SK-N-MC (cell line): ENCODE measurements at places on chromosomes 7 and 10.
A peak's percentile ranks its signal among the peaks of the same experiment; 100 is the strongest.

GRCh38 chr10:83605783-83606630 lies 533.3 kb upstream of the GHITM start:
- DNase-seq = no peak

- no peak for DNase-seq
These were observed 201.7 kb upstream of the ADARB2 start for GRCh38 chr10:1939016-1939415.

GRCh38 chr10:124298891-124299290 lies 119.8 kb downstream of the OAT start:
- DNase-seq = no peak

DNA sequence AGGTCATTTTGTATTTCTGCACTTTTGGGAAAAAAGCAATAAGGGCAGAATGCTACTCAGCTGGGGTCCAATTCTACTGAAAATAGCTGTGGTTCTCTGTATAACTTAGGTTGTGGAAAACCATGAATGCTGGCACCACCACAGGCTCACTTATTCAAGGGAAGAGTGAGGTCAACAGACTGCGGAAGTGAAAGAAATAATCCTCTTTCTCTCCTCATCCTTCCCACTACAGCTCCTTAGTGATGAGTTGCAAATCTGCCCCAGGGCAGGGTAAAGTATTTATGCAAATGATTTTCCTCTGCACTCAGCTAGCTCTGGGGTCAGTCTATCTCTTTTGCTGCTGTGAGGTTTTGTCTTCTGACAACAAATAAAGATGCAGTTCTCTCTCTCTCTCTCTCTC lies 74.1 kb upstream of the PTPRZ1 start:
- DNase-seq = peak; percentile 47

DNA sequence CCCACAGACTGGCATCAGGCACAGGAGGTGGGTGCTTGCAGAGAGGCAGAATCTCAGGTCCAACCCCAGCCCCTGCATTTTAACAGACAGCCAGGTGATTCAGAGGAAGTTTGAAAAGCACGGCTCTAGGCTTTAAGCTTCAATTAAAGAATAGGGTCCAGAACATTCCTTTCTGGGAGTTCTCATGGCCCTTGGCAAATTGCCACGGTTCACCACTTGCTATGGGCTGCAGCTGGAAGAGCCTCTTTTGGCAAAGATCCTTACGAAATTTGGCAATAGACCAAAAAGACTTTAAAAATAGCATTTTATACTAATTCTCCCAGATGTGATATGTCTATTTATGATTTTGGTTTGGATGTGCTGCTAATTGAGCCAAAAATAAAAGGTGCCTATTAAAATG lies 148.1 kb downstream of the ITGA8 start:
- DNase-seq = no peak

DNA sequence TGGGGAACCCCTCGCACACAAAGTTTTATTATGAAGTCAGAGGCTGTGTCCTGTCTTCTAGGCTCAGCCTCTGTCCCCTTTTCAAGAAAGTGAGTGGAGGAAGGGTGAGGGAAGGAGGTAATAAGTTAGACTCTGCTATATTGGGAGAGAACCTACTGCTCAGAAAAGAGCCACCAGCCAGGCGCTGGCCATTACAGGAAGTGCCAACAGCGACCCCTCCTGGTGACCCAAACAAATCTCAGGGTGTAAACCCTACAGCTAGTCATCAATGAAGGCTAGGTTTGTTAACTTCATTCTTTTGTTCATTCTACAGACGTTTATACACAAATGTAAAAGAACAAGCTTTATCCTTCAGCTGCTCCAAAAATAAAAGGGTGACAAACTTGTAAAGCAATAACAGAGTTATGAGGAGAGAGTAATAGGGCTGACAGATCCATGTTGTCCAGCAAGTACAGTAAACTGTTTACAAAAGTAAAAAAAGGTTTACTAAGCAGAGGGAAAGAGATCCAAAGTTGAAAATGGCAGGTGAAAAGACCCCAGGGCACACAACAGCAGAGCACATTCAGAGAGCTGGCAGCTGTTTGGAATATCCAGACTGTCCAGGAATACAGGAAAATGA lies 82.7 kb downstream of the FAM204A start:
- DNase-seq = no peak

DNA sequence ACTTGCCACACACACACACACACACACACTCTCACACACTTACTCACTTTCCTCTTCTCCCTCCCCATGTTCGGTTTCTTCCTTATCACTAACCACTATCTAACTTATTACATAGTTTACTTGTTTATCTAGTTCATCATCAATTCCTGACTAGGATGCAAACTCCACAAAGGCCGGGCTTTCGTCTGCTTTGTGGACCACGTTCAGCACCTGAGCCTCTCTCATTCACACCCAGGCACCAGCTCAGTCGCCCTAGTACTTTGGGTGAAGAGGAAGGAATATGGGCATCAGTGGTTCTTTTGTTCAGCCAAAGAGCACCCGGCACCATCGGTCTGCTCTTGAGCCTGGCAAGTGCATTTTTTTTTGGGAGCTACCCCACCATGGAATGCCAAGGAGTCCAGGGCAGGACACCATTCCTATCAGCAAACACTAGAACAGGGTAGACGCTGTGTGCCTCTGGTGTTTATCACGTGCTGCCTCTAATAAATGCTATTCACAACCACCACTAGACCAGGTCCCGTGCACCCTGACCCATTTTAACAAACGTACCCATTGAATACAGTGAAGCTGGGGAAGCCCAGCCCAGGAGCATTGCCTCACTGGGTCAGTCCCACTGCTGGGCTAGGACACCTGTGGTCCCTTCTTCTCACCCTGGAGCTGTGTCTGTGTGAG lies 2.2 kb downstream of the C10orf67 start:
- DNase-seq = no peak

DNA sequence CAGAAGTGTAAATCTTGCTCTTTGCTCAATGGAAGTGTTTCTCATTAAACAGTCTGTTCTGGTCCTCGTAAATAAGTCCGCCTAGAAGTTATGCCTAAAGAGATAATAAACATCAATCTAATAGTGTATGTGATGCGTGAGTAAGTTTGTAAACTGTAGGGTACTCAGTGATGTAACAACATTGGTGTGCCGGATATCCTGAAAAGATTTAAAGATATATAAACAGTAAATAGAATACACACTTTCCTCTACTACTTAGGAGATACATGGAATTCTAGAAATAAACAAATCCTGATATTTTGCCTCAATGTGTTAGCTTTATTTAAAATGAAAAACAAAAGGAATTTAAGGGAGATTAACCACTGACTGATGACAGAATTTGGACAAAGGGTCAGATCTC lies 123.5 kb downstream of the AHR start:
- DNase-seq = no peak

- DNase-seq = no peak
These were observed 923.6 kb downstream of the GATA3 start for GRCh38 chr10:8978100-8978499.

DNA sequence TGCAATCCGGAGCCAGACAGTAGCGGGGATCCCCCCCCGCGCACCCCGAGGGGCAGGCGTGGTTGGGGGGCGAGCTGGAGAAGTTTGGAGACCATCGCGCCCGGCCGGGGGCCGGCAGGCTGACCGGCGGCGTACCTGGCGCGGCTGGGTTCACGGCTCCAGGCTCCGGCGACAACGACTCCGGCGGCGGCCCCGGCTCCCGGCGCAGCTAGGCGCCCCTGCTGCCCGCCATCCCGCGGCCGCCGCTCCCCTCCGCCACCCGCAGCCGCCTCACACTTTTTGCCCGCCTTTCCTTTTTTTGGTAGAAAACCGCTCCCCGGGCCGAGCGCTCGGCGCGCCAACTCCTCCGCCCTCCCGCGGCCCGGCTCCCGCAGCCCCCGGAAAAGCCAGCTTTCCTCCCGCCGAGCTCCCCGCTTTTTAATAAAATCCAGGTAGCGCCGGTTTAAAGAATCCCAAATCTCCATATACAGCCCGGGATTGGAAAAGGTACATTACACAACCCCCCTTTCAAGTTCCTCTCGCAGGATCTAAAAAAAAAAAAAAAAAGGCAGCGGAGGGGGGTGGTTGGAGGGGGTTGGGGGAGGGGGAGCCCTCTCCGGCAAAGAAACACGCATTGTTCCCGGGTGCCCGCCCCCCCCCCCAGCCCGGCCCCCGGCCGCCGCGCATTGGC lies at the start of gene TNRC18:
TSS of gene TNRC18 (minus strand) at position 529 of the 670 bp plus-strand sequence. CDS start 2,588 bp downstream, outside the sequence.
- DNase-seq = peak; percentile 67

DNA sequence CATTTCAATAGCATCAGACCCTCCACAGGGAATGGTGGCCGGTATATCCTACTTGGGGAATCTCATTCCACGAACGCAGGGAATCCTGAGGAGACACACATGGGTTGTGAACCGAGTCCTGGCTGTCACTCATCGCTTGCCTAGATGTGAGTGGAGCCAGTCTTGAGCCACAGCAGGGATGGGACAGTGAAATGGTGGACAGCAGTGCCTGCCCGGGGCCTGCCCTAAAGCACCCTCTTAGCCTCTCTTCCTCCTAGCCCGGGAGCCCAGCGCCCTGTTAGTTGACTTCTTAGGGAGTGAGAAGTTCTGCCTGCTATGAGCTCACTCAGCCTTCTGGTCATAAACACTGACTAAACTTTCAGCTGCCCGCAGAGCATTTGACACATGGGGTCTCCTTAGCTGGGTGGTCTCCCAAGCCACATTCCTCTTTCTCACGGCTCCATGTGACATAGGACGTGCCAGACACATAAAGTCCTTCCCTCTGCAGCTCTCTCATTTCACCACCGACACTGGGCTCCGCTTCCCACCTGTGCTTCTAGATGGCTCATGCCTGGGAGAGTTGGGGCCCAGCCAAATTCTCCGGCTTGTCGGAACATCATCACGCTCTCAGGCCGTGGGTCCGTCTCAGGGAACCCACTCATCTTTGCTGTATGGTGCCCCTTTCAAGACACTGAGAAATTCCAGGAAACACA lies 60.9 kb downstream of the TCERG1L start:
- DNase-seq = no peak

DNA sequence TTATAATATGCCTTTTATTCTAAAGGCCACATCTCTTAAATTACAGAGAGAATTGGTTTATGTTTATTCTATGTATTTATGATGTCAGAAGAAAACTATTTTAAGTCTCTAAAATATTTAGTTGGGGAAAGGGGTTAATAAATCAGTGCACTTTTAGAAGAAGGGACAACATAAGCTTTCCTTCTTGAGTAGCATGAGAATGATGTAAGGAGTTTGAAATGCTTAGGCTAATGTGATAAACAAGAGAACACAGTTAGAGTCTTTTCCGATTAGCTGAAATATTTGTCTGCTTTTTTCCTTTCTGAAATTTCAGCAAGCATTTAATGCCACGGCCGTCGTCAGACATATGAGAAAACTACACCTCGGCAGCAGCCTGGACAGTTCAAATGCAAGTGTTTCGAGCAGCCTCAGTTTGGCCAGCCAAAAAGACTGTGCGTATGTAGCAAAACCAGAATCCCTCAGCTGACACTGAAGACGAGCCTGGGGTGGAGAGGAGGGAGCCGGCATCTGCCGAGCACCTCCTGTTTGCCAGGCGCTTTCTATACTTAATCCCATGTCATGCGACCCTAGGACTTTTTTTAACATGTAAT lies 176.2 kb downstream of the CCDC3 start:
- no peak for DNase-seq

- no peak for DNase-seq
These were observed 46.5 kb downstream of the INPP5A start for GRCh38 chr10:132584081-132584480.

- no peak for DNase-seq
These were observed 27.8 kb downstream of the STN1 start for GRCh38 chr10:103890194-103890658.

GRCh38 chr7:51430480-51431086 lies 114.0 kb upstream of the COBL start:
- peak; percentile 20 for DNase-seq

DNA sequence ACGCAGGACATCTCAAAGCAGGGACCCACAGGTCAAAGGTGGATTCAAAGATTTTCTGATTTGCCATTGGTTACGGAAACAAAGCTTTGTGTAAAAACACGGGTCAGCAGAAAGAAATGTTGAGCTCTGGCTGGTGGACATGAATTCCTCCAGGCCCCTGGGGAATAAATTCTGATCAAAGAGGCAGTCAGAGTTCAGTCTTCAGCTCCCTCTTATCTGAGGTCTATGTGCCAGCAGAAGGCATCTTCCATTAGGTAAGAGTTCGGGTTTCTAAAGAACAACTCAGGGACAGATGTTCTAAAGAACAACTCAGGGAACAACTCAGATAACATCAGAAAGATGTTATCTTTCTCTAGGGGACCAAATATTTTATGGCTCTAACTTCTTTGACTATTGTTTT lies 64.9 kb upstream of the PALS2 start:
- no peak for DNase-seq

DNA sequence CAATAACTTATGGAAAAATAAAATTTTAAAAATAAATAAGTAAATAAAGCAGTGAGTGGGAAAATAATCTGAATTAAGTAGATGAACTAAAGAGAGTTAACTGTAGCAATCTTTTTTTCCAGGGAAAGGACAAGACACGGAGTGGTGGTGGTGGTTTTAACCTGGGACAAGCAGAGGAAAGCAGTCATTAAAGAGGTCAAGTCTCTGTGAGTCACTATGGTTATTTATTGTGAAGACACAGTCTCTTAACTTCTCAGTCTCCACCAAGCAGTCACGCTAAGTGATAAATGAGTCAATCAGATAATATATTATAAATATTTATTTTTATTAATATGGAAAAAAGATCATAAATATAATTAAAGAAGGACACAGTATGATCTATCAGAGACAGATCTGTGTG lies 228.1 kb upstream of the MEOX2 start:
- no peak for DNase-seq

GRCh38 chr7:115701141-115701540 lies 329.4 kb downstream of the TFEC start:
- DNase-seq = no peak

- no peak for DNase-seq
These were observed 39.0 kb upstream of the SORBS1 start for GRCh38 chr10:95600158-95600557.

DNA sequence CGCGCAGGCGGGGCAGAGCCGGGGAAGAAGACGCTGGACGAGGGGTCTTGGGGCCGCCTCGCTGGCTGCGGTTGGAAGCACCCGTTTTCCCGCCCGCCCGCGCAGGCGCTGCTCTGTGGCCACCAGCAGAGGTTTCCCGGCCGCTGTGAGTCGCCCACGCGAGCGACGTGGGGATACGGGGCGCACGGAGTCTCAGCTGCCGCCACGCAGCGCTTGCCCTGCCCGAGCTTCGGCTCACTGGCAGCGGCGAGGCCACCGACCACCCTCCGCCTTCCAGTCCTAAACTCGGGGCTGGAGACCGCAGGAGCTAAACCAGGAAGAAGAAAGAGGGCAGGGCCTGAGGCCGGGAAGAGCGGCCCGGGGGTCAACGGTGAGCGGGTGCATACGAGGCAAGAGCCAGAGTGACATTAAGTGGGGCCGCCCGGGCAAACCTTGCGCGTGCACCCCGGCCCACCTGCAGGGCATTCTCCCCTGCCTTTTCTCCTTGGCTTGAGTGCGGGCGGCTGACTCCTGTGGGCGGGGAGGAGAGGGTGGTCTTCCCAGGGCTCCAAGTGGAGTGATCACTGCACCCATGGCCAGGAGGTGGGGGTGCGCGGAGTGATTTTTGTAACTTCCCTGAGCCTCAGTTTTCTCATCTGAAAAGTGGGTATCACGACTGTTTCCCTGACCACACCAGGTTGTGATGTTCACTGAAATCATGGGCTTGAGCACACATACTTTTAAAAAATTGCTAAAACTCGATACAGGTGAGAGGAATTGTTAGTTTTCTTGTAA lies 7.1 kb upstream of the EMX2 start:
- no peak for DNase-seq
